Large intestine (tissue), 12 donors: ENCODE measurements at places on chromosomes 3 and 15.
A peak's percentile ranks its signal among the peaks of the same experiment; 100 is the strongest.

- no peak for DNase-seq
Measured at GRCh38 chr15:93987068-93987467, 244.3 kb upstream of the MCTP2 start.

DNA sequence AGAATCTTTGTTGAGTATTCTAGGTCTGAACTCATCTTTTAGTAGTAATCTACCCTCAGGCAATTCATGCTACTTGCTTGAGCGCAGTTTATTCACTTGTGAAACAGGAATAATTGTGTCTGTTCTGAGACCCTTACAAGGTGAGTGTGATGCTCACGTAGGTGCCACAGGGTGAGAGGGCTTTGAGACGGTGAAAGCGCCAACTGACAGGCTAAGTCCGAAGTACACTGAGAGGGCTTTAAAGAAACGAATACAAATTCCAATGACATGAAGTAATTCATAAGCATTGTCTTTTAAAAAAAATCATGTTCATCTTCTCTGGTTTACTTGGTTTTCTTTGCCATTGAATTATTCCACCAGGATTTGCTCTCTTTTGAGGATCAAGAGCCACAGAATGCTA lies 393.7 kb upstream of the RGMA start:
- DNase-seq: peak; percentile 21

DNA sequence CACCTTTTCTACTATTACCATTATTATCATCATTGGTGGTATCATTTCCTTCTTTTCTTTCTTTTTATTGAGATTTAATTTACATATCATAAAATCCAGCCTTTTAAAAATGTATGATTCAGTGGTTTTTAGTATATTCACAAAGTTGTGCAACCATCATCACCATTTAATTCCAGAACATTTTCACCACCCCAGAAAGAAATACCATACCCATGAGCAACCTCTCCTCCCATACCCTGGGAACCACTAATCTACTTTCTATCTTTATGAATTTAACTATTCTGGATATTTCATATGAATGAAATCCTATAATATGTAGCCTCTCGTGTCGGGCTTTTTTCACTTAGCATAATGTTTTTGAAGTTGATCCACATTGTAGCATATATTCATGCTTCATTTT lies 29.1 kb downstream of the AAGAB start:
- DNase-seq: no peak

- DNase-seq: no peak
Measured at GRCh38 chr3:50078622-50079021, 10.1 kb upstream of the RBM5 start.
